ENCODE measurements at places on chromosomes 12 and 14.
A peak's percentile ranks its signal among the peaks of the same experiment; 100 is the strongest.

- no peak for DNase-seq
These were observed 83.3 kb upstream of the TSPAN11 start for GRCh38 chr12:30843211-30843610.

DNA sequence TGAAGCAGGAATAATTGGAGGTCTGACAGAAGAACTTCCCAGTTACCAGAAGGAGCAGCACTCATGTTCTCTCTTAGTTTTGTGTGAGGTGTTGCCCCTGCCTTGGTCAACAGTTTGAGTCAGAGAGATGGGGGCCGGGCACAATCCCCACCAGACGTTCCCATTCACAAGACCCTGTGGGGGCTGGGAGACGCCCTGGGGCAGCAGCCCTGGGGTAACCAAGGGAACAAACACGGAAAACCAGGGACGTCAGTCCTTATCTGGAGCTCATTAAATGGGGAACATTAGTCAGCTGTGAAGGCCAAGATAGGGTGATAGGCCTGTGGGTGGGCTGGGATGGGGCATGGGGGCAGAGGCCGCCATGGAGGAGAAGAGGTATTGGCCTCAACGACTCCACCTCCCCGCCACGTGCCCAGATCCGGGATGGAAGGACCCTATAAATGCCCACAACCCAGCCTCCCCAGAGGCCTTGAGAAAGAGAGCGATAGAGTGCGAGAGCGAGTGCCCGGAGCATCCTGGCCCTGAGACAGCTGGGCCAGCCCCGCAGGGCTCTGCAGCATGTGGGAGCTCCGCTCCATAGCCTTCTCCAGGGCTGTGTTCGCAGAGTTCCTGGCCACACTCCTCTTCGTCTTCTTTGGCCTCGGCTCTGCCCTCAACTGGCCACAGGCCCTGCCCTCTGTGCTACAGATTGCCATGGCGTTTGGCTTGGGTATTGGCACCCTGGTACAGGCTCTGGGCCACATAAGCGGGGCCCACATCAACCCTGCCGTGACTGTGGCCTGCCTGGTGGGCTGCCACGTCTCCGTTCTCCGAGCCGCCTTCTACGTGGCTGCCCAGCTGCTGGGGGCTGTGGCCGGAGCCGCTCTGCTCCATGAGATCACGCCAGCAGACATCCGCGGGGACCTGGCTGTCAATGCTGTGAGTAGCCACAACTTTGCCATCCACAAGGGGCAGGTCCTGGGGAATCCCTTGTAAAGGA is at the start of gene AQP2:
AQP2 (plus strand) TSS at position 465 of the 979 bp plus-strand sequence; CDS start at position 559, 94 bp downstream.
- no peak for DNase-seq

- DNase-seq, result peak; percentile 69
These were observed 8.7 kb downstream of the PHB2 start for GRCh38 chr12:6961695-6962284.

DNA sequence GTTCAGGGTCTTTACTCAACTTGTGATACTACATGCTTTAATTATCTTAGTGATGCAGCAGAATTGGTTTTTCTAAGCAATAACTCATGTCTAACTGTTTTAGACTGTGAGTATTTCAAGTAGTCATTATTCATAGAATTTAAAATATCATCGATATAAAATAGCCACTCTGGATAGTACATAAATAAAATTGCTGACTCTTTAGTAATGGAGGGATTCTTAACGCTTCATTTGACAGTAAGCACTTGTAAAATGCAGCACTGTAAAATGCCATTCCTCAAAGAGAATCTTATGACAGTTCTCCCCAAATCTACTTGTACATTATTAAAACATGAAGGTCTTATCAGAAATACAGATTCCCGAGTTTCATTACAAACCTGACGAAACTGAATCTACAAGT is 262.8 kb upstream of the LRFN5 start:
- no peak for DNase-seq

- DNase-seq, result no peak
These were observed 17.1 kb downstream of the LUM start for GRCh38 chr12:91094032-91094662.

- no peak for DNase-seq
These were observed 81.4 kb upstream of the KRAS start for GRCh38 chr12:25332143-25332542.

GRCh38 chr12:113238309-113238708 is 17.0 kb downstream of the TPCN1 start:
- DNase-seq, result no peak

DNA sequence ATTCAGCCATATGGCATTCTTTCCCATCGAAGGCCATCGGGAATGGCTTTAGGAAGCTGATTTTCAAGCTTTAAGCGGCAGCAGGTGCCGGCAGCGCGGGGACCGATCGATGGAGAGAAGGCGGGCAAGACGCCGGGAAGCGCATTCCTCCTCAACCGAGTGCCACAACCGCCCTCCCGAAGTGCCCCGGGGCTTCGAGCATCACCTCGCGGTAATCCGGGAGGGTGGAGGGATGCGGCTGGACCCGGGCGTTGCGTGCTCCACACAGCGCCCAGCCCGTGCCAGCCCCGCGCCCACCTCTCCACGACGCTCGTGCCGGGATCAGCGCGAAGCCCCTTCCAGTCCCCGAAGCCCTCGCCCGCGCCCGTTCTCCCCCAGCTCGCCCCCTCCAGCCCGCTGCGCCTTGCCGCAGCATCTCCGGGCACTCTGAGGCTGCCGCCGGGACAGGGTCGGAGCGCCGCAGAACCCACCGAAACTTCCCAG is 3.2 kb downstream of the USP44 start:
- DNase-seq, result peak; percentile 36

DNA sequence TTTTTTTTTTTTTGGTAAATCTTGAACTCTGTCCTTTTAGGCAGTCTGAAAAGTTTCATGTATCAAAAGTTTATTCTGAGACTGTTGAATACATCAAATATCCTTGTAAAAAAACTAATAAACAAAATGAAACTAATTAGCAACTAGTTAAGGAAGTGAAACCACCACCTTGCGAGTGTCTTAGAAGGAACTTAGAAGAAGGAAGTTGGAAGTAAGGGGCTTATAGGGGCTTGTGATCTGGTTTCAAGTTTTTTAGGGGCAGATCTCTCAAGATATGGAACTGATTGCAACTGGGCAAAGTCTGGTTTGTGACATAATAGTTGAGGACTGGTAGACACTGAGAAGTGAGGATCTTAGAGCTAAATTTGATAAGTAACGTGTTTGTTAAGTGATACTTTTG is 748.8 kb downstream of the C12orf50 start:
- DNase-seq, result no peak

DNA sequence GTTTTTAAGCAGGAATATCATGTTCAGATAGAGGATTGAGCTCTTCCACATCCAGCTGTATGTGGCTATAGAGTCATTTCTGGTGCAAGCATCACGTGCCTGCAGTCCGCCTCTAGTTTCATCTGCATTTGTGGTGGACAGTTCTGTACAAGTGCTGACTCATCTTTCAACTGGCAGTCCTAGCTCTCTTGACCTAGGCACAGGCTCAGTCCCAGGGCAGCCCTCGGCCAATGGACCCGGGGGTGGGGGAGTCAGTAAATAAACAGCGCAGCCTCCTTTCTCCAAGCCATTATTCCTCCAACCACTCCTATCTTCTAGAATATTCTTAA is 41.8 kb upstream of the FRMD6 start:
- DNase-seq, result no peak

DNA sequence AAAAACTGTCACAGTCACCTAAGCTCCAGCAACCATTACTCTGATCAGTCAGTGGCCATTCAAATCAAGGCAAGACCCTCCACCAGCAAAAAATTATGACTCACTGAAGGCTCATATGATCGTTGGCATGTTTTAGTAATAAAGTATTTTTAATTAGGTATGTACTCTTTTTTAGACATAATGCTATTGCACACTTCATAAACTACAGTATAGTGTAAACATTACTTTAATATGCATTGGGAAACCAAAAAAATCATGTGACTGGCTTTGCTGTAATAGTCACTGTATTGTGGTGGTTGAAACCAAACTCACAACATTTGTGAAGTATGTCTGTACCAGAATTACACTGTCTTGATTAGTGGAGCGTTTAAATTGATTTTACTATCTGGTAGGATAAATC is 134.5 kb upstream of the GARIN6 start:
- no peak for DNase-seq
